ENCODE measurements at places on chromosomes 11 and 22. TPM values are rescaled to one million over a fixed set of nuclear protein-coding genes. Genes with fewer than 3 reads are reported as not detected.

POU2F3 gene
- total RNA-seq = not detected

CD59 gene
- 679 TPM for total RNA-seq

MARK2 gene
- 29.8 TPM for total RNA-seq

RASSF10 gene
- total RNA-seq = 0.27 TPM

STK33 gene
- 3.1 TPM for total RNA-seq

ELP4 gene
- 18.1 TPM for total RNA-seq

AP1B1 gene
- 47.1 TPM for total RNA-seq

FGF3 gene
- total RNA-seq = not detected

SAA4 gene
- not detected for total RNA-seq

DRD2 gene
- total RNA-seq = 0.71 TPM

CRYAB gene
- 1,238 TPM for total RNA-seq

OSM gene
- 6.4 TPM for total RNA-seq

DGCR6 gene
- 2.8 TPM for total RNA-seq

UCP3 gene
- 2.6 TPM for total RNA-seq

OR4D6 gene
- total RNA-seq = not detected

CFAP300 gene
- 4.8 TPM for total RNA-seq

CARD10 gene
- total RNA-seq = 31.6 TPM
